ENCODE measurements at places on chromosomes 13 and 19.

DNA sequence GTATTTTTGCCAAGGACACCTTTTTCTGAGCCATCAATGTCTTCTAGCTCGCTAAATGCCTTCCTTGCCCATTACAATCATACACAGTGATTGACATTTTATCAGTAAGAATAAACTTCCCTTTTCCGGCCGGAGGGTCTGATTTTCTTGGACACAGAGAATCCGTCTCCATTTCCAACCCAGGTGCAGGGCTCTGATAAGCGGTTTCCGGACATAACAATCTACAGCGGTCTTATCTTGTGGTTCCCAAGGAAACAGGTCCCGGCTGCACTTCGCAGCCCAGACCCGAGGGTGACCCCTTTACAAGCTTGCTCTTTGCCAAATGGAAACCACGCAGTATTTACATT, 5.1 kb upstream of the ZNF77 start:
- DNase-seq, result no peak

DNA sequence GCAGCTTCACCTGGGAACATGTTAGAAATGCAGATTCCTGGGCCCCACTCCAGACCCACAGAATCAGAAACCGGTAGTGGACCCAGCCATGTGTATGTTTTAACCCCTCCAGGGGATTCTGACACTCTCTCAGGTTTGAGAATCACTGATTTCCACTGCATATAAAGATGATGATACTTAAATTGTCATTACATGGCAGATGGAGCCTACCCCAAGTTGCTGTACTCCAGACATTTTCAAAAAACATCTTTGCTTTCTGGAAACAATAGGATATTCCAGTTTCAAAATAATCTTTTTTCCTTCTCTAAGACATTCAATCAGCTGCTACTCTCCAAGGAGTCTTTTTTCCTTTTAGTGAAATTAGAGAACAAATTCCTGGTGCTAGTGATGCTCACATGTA, 48.6 kb upstream of the RGCC start:
- no peak for DNase-seq

GRCh38 chr13:108785844-108786243, 156.4 kb downstream of the MYO16 start:
- no peak for DNase-seq

- no peak for DNase-seq
These were observed 361.6 kb downstream of the DLEU7 start for GRCh38 chr13:50481936-50482335.

- no peak for DNase-seq
These were observed 11.6 kb upstream of the GTF2F2 start for GRCh38 chr13:45108716-45109101.

DNA sequence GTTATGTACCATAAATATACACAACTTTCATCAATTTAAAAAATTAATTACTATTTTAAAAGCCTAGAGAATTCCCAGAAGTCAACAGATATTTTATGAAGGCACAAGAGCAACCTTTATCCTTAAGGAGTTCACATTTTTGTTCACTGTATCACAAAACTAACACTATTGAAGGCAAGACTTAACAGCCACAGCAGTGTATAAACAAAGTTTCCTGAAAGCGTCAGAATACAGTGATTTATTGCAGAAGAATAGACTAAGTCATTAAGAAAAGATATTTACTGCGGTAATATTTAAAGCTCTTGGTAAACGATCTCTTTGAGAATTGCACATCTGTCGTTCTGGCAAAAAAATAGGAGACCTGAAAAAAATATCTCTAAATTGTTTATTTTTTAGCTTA, 419.3 kb upstream of the NBEA start:
- DNase-seq, result no peak

DNA sequence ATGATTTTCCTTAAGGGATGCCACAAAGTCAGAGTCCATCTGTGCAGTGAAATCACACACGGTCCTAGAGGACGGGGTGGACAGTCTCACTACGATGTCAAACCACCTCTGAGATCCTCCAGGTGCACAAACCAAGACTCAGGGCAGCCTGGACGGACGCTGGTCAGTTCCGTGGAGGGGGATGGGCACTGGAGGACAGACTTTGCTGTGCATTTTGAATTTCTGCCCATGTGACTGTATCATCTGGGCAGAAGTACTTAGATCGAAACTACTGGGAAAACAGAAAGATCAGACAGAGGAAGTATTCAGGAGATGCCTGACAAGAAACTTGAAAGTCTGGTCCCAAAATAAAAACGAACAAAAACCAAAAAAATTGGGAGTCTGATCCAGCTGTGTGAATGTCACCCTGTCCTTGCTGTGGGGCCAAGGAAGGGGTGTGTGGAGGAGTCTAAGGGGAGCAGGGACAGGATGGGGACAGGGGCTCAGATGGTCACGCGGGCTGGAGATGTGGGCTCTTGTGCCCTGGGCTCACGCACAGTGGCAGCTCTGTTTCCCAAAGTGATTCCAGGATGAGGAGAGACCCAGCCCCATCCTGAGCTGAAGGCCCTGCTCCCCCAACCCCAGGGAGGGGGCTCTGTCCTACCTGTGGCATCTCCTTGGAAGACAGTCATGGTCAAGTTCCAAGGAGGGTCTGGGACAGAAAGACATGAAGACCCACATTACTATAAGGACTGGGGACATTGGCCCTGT, 1.5 kb downstream of the SIGLEC8 start:
- DNase-seq, result no peak

- no peak for DNase-seq
These were observed 68.1 kb downstream of the GNG7 start for GRCh38 chr19:2634228-2634951.

GRCh38 chr13:45879666-45880065, 28.1 kb upstream of the SIAH3 start:
- no peak for DNase-seq

DNA sequence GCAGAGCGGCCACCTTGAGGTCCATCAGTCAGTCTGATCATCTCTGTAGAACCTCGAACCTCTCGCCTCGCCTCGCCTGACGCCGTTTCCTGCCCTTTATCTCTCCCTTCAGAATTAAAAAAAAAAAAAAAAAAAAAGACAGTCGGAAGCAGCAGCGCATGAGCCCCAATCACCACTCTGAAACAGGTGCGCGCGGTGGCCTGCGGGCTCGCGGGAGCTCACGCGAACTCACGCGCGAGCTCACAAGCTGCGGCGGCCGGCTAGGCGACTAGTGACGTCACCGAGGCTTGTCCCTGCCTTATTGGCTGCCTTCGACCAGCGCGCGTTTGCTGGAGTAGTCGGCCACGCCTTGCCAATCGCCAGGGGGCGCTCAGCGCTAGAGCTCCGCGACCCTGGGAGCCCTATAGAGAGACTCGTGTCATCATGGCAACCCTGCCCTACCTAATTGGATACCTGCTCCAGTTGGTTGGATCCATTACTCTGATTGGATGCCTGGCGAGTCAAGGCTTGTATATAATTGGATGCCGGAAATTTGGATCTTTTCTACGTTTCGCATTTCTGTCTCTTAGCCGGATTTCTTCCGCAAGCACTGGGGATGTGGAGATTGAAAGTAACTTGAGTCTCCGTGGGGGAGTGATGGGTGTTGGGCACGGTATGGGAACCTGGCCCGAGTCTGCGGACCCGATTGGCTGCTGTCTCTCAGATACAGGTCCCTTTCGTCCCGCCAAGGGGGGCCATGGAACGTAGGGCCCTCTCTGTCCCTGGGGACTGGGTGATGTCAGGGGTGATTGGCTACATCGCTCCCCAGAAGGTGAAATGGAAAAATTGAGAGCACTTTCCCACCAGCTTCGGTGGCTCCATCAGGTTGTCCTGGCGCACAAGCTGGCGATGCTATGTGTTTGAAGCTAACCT, 31.6 kb downstream of the SYT3 start:
- DNase-seq, result peak; percentile 75

DNA sequence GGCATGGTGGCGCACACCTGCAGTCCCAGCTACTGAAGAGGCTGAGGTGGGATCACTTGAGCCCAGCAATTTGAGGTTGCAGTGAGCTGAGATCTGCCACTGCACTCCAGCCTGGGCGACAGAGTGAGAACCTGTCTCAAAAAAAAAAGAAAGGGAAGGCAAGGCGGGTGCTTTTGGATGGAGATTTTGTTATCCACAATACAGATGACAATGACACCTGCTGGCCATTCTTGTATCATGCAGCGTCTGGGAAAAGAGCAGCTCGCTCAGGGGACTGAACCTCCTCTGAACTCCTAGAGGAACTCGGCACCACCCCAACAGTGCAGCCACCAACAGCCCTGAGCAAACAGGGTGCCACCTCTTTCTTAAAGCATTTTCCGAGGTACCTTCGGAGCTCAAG, 22.8 kb downstream of the HAUS8 start:
- DNase-seq, result peak; percentile 43
